ENCODE measurements at places on chromosomes 16 and 17.

DNA sequence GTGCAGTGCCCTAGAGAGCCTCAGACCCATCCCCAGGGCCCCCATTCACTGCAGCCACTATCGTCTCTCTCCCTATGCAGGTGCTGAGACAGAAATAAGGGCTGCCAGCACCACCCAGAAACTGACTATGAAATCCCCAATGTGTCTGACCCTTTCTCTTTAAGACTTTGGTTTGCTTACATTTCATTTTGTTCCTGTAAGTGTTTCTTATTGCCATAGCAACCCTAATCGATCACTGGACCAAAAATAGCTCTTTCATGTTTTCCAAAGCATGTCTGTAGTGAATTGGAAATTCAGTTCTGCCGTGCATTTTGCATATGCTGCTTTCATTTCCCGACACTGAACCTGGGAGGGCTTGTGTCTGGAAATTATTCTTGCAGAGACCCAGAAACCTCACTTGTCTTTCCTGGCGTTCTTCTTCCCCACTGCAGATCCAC lies 148.7 kb upstream of the NOL11 start:
- no peak for DNase-seq

DNA sequence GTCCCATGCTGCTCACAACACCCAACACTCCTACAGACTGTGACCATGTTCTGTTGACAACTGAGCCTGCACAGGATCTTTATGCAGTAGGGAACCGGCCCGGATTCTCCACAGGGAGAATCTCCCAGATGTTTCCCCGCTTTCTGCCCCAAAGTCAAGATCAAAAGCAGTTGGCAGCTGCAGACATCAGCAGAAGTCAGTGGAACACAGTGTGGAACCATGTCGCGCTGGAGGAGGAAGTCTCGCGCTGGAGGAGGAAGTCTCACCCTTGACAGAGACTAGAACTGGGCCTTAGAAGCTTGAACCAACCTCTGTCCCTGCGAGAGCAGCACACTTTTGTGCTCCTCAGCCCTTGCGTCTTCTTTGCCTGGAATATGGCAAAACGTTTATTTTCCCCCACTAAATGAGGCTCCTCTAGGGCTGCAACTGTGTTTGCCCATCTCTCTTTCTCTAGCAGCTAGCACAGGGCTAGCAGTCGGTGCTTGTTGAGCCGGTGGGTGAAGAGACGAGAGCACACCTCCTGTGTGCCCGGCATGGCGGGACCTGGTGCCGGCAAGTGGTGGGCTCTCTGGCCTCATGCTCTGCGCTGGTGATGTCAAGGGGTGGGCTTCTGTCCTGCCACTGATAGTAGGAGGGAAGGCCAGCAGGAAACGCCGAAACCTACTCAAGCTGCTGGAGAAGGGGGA lies 2.1 kb upstream of the MRC2 start:
- no peak for DNase-seq

DNA sequence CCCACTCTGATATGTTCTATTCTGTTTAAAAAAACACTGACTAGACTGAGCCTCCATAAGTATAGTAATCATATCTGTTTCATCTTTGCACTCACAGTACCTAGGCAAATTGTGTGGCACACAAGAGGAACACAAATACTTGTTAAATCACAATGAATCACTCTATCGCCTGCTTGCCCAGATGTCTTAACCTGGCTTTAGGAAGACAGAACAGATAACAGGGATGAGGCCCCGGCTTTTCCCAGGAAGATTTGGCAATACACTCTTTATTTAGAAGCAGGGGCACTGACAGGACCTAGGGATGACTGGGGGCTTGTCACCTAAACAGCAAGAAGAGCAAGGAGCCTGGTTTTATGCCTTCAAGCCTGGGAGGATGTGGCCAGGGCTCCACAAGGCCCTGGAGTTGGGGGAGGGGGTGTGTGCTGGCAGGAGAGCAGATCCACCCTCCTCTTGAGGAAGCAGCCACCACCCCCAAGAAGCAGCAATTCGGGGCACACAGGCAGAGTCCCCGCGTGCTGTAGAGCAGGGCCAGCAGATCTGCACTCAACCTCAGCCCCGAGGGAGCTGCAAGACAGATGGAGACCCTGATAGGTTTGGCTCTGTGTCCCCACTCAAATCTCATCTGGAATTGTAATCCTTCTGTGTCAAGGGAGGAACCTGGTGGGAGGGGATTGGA lies 41.0 kb upstream of the KSR1 start:
- DNase-seq = no peak

- no peak for DNase-seq
These were observed 60.4 kb upstream of the TOB1 start for GRCh38 chr17:50926523-50926922.

GRCh38 chr16:60206516-60206915 lies 1472.4 kb upstream of the GOT2 start:
- DNase-seq = no peak

GRCh38 chr16:52569701-52570100 lies 22.8 kb upstream of the TOX3 start:
- DNase-seq = no peak

- no peak for DNase-seq
These were observed 29.8 kb downstream of the CNGB1 start for GRCh38 chr16:57941016-57941664.

DNA sequence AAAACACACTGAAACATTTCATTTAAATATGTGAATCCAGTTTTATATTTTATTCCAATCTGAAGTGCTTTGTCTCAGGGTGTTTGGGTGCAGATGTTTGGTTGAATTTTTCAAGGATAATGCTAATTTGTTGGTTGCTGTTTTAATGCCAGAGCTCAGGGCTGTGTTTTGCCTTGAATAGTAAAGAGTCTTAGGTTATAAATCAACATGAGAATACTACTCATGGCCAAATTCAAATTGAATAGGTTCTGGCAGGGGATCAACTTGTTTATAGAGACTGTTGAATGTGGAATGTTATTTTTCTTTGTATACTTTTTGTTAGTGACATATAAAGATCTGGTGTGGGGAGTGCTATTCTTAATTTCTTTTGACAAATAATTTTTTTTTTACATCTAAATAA lies 18.8 kb downstream of the TOM1L1 start:
- DNase-seq = no peak

All from stimulated activated CD4-positive, alpha-beta T cell treated with anti-CD3 and anti-CD28 coated beads, Interleukin-15, amount 100 ng/mL, for 1 hour (primary cell).